NCI-H1092 (cell line): ENCODE measurements at places on chromosomes 5 and 9.

- no peak for DNase-seq
Observed at GRCh38 chr9:138066049-138066448, 188.5 kb downstream of the CACNA1B start.

DNA sequence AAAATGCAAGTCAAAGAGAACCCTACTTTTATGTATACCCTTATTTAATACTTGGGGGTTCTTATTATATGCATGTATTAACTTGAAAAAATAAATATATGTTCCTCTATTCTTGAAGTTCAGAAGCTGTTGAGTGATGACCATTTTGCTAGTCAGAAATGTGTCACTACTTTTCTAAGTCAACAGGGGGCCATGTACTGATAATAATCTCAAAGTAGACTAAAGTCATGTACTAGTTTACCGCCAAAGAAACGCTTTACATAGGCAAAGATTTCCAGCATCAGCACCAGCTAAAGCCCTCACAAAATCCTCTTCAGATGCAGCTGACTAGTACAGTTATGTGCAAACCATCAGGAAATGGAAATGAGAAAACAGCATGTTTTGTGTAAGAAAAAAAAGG, 5.7 kb upstream of the BHMT start:
- DNase-seq: no peak

DNA sequence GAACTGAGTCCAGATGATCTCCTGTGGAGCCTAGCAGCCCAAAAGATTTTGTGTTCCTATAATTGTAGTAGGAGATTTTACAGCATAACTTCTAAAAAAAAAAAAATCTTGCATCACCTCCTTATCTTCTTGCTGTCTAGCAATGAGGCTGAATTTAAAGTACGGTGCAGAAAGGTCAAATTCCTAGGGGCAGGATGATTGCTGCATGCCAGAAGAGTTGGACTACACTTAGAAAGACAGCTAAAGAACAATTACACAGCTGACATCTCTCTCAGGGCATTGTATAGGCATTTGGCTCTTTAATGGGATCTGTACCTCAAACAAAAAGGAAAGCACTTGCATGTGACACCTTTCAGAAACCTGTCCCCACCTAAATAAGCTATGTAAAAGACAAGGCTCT, 443.2 kb downstream of the HCN1 start:
- no peak for DNase-seq

- no peak for DNase-seq
Observed at GRCh38 chr9:110255034-110255462, 1.3 kb downstream of the TXN start.

GRCh38 chr5:96503501-96504236, 70.6 kb upstream of the PCSK1 start:
- DNase-seq: peak; percentile 41

DNA sequence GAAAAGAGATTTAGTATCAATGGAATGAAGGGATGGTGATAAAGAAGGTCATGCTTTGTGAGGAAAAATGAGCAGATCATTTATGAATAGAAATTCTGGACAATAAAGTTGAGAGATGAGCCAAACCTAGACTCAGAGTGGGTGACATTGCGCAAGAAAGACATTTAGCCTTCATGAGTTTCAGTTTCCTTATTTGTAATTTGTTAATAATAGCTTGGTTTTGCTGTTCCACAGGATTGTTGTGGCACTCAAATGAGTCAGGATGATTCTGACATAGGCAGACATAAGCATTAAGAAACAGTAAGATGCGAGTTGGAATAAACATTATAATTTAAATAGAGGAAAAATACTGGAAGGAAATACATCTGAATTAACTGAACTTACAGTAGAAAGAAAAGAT, 34.8 kb downstream of the ITGA2 start:
- no peak for DNase-seq

- no peak for DNase-seq
Observed at GRCh38 chr5:161134083-161134482, 282.1 kb upstream of the ATP10B start.

DNA sequence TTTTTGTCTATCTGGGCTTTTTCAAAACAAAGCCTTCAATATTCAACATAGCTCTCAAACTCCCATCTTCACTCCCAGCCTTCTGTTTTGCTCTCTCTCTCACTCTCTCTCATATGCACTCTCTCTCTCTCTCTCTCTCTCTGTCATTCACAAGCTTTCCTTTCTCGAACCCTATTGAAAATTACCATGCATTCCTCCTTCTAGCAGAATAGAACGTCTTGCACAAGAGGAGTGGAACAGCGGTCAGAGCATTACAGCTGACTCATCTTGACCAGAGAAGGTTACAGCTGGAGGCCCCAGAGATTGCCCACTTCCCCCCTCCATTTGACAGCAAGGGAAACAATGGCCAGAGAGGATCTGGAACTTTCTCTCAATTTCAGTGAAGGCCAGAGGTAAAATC, 51.0 kb upstream of the LIFR start:
- DNase-seq: no peak

DNA sequence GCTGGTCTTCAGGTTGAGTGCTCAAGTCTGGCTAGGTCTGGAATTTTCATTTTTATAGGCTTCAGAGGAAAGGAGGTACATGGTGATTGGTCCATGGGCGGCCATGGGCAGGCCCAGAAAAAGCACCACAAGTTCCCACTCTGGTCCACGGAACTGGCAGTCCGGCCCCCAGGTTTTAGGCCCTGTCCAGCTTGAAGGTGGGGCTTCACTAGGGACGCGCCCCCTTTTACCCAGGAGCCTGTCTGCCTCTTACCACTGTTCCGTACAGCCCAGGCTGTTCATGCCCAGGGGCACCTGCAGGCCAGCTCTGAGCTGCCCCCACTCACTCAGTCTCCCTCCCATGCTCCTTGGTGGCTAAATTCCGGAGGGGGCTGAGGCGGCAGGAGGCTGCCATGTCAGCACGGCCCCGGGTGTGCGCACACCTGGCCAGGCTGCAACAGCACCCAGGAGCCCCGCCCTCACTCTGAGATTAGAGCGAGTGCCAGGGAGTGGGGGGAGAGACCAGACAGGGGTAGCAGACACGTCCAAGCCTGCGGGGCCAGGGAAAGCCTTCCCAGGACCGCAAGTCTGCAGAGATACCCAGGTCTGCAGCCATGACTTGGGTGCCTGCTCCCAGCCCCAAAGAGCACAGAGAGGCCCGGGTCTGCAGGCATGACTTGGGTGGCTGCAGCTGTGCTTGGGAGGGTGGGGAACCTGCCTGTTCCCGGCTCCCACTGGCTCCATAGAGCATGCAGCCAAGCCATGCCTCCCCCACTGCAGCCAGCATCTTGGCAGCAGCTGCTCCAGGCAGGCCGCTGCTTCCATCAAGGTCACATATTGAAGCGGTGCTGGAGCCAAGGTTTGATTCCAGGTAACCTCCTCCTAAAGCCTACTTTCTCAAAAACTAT, 390.2 kb upstream of the SGCD start:
- no peak for DNase-seq

GRCh38 chr5:179762079-179762780, 29.6 kb downstream of the MAML1 start:
- no peak for DNase-seq

DNA sequence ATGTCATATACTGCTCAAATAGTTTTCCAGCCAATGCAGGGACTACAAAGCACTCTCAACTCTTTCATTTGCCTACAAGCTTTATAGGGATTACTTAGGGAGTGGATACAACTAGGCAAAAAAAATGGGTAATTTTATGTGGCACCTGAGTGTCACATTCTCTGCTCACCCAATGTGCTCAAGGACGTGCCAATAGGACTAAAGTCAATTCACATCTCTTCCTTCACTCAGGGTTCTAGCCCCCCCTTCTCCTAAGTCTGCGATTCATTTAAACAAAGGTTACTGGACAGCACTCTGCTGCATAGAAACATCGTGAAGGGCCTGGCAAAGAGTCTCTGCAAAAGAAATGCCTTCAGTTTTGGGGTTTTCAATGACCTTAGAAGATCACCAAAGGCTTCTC, 142.3 kb downstream of the TSSK1B start:
- no peak for DNase-seq

GRCh38 chr9:126173401-126173800, 153.2 kb upstream of the MVB12B start:
- DNase-seq: no peak

DNA sequence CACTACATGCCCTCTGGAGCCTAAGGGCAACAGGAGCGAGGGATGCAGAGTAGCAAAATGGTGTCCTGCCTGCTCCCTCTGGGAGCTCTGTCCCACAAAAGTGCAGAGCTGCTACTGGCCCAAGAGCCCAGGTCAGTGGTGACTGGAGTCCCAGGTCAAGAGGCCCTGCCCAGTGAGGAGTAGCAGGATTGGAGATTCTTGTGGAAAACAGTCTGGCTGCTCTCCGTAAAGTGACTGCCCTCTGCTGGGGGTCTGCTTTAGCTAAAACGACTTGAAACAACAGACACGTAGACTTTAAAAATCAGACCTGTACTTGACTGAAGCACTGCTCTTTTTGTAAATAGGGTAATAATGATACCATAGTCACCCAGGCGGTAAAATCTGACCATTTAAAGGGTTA, 917.0 kb downstream of the MAT2B start:
- DNase-seq: no peak

DNA sequence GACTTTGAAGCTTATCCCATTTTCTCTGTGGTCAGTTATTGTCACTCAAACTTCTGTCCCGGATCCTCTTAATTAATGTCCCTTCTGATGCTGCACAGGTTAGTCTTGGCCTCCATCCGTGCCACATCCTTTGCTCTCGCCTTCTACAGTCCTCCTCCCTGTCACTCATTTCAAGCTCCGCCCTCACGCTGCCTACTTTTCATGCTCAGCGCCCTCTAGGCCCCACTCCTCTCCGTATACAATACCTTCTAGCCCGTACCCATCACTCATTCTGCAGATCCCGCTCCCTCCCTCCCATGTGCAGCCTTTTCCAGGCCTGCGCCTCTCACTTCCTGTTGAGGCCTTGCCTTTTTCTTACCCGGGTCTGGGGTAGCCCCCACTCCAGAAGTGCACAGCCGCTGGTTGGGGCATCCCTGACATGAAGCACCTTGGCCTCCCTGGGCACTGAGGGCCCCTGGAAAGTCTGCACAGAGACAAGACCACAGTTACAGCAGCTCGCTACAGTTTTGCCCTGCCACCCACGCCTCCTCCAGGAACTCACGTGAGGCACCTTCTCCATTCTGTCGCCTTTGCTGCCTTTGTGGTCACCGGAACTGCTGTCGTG, 88.5 kb upstream of the SLC25A48 start:
- DNase-seq: no peak

DNA sequence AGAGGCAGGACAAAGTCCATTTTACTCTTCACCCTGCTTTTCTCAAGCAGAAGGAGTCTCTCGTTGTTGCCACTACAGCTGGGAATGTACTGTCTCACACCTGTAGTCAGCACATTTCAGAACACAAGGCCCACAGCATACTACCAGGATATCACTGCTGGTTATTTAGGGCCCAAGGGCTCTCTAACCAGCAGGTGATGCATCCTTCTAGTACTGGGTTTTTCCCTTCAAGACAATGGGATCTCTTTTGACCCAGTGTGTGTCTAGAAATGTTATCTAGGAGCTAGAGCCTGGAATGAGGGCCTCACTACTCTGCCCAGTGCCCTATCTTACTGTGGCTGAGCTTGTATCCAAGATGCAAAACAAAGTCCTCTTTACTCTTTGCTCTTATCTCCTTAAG, 235.1 kb upstream of the PRR16 start:
- DNase-seq: no peak
